Stimulated activated CD4-positive, alpha-beta T cell treated with anti-CD3 and anti-CD28 coated beads, Interleukin-1b, Interleukin-23, amount 100 ng/mL, for 48 hours (primary cell): ENCODE measurements at places on chromosomes 6 and 20.

DNA sequence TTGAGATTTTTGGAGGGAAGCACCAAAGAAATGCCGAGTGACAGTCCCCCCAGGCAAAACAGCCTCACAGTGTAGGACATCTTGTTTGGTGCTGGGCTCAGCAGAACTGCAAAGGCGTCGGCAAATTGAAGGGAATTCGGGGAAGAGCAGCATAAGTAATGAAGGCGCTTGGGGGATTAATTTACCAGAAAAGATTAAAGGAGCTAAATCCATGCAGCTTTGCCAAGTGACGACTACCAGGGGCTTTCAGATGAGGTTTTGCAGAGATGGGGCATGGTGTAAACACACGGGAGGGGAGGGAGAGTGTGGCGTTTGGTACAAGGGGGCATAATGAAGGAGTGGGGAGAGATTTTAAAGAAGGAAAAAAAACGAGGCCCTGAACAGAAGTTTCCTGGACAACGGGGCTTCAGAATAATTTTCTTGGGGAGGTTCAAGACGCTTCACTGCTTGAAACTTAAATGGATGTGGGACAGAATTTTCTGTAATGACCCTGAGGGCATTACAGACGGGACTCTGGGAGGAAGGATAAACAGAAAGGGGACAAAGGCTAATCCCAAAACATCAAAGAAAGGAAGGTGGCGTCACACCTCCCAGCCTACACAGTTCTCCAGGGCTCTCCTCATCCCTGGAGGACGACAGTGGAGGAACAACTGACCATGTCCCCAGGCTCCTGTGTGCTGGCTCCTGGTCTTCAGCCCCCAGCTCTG lies 45.4 kb upstream of the CDH22 start:
- DNase-seq: no peak

- DNase-seq: no peak
Measured at GRCh38 chr6:149060985-149061760, 256.3 kb upstream of the TAB2 start.

- DNase-seq: no peak
Measured at GRCh38 chr6:152625213-152625612, 11.9 kb downstream of the SYNE1 start.

GRCh38 chr6:12955956-12956355 lies 239.4 kb downstream of the PHACTR1 start:
- no peak for DNase-seq

DNA sequence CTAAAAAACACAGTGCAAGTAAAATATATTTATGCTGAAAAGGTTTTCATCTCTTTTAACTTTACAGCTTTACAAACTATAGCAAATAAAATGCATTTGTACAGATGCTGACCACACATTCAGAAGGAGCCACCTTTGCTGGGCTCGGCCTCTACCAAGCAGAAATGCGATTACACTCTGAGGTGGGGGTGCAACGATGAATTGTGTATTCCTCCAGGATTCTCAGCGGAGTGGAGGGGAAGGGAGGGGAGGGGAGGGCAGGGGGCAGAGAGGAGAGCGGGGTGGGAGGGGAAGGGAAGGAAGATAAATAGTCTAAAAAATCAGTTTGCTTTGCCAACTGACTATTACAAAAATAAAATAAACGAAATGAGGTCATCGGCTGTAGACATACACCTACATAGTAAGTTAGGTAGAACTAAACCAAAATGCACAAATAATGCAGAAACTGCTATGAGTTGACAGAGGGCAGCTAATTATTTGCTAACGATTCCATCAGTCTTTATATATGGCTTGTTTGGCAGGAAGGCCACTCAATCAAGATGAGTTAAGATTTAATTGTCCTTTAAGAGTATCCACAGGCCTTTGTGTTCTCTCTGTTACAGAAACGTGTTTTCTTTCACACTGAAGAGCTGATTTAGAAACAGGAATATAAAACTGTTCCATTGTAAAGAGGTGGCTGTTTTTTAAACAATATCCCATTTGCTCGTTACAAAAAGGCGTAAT lies 90.1 kb downstream of the TAF4 start:
- DNase-seq: no peak

GRCh38 chr6:127606131-127606562 lies 29.2 kb downstream of the C6orf58 start:
- no peak for DNase-seq

- DNase-seq: no peak
Measured at GRCh38 chr20:50431066-50431450, 79.1 kb upstream of the PTPN1 start.

- no peak for DNase-seq
Measured at GRCh38 chr6:1327630-1328029, 15.7 kb downstream of the FOXQ1 start.

DNA sequence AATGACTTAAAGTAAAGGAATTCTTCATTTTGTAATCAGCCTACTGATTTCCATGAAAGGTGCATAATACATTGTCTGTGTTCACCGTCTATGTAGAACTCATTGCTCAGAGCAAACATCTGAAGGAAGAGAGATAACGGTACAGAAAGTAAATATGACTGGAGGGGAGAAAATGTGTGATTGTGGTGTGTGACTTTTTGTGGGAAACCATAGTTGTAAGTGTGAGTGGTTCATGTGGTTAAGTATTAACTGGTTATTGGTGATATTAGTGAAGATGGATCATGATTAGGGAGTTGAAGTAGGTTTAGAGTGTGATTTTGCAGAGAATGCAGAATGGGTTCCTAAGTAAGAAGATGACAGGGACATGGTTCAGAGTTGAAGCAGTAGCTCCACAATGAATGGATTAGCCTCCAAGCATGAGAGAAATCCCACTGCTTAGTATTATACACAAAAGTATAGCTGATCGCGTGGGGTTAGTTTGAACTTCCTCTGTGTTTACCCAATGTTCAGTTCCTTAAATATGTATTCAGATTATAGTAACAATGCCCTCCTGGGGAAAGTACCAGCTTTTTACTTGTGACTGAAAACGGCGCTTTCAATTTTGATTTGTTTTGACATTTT lies 368.9 kb downstream of the UTRN start:
- no peak for DNase-seq

DNA sequence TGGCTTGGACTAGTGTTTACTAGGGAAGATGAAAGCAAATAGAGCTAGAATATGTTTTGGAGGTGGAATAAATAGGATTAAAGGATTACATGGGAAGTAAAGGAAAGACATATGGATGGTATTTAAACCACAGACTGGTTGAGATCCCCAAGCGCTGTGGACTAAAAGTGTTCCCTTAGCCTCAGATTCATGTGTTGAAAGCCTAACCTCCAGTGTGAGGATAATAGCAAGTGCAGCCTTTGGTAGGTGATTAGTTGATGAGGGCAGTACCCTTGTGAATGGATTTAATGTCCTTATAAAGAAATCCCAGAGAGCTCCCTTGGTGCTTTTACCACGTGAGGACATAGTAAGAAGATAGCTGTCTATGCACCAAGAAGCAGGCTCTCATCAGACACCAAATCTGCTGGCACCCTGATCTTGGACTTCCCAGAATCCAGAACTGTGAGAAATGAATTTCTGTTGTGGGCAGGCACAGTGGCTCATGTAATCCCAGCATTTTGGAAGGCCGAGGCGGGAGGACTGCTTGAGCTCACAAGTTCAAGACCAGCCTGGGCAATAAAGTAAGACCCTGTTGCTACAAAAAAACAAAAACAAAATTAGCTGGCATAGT lies 57.3 kb upstream of the MCM9 start:
- DNase-seq: no peak

DNA sequence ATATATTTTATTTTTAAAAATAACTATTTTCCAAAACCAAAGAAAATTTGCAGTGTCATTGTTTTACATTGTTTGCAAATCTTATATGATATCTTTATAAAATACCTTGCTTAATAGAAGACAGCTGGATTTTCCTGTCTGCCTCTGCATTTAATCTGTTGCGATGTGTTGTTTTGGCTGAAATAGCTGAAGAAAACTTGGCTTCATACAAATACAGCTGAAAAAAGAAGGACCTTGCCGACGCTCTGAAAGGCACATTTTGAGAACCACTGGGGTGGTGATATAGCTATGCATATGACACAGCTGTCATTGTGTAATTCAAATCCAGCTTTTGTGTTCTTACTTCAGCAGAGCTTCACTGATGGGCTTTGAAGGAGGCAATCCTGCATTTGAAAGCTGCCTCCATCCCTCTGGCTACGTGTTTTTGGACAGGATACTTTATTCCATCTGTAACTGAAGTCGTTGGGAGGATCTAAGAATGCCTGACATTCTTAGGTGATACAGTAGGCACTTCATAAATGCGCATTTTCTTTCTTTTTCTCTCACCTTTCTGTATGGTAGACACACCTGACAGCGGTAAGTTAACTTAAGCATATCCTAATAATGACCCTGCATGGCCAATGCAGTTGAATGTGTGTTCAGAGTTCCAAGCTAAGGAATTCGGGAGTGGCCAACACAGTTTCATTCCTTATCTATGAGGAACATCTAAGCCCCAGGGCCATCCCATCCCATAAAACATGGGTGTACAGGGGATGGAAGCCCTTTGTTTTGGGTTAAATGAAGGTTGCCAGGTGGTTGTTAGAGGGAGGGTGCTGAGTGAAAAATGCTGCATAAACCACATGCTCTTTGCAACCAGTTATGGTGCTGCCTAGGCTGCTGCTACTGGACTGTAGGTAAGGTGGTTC lies 213.0 kb downstream of the TFAP2A start:
- DNase-seq: no peak

DNA sequence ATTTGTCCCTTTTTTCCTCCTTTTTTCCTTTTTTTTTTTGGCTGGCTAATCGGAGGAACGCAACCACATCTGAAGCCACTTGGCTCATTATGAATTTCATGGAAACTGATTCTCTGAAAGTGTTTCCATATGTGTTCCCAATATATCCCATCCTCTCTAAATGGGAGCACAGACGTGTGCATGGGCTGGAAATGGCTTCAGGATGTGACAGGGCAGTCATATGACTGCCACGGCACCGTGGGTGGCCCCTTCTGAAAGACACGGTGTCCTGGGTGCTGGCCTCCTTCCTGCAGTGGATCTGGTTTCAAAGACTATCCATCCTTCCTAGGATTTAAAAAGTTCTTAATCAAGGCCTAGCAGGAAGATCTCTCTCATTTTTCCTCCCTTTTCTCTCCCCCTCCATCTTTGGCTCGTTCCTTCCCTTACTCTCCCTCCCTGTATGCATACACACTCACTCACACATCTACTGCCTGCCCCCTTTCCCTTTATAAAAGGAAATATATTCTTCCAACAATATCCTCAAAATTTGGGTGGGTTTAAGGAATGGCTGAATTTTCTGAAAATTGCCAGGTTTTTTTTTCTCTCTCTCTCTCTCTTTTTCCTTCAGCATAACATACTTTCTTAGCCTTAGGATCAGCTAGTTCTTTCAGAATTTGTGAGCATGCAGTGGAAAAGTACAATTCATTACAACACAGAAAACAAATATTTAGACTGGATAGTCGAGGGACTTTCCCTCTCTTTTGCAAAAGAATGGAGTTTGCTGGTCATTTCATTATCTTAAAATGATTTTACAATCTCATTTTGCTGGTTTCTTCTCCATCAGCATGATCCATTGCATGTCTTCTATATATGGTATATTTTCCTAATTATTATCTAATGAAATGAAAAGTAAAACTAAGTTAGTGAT lies 161.2 kb upstream of the SUPT3H start:
- no peak for DNase-seq

GRCh38 chr6:32517654-32518445 lies 12.2 kb downstream of the HLA-DRB5 start:
- DNase-seq: no peak

DNA sequence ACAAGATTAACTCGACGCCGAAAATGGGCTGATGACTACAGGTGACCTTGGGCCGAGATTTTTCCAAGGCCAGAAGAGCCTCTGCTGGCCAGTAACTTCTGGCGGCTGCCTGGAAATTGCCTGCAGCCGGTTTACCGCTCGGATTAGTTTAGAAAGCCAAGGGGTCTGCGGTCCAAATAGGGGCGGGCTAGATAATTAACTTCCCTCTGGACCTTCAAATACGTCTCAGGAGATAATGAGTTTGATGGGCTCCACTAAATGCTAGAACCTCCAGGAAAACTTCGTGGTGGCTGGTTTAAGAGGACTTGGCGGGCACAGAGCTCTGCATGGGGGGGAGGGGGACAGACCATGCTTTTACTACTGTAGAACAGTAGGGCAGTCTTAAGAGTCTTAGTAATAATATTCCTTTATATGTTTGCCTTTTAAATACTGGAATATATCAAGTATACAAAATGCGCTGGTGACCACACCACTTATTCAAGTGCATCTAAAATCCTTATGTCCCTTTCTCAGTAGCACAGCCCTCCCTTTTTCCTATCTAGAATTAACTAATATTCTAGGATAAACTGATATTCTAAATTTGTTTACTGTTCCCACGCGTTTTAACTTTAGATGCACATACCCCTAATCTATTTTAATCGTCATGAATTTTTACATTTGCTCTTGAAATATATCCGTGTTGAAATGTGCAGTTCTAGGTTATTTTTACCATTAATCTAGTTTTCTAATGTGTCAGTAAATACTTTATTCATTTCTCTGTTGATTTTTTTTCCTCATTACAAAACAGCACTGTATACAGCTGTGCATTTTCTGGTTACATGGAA lies 107.5 kb upstream of the PRSS16 start:
- DNase-seq: peak; percentile 35

DNA sequence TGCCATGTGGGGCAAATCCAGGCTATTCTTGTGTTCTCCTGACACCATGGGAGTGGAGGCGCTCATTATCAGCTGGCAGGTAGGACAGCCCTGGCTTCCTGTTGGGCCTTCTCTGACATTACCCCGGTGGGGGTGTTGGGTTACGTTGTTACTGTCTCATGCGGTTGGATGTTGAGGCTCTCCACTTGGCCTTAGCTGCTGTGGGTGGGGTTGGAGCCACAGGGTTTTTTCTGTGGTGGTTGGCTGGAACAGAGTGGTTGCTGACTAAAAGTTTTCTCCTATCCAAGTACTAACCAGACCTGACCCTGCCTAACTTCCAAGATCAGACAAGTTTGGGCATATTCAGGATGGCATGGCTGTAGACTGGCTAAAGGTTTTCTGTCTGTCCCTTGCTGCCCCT lies 20.2 kb downstream of the RIPK1 start:
- no peak for DNase-seq

GRCh38 chr6:29791162-29791561 lies 36.5 kb upstream of the HLA-G start:
- no peak for DNase-seq

DNA sequence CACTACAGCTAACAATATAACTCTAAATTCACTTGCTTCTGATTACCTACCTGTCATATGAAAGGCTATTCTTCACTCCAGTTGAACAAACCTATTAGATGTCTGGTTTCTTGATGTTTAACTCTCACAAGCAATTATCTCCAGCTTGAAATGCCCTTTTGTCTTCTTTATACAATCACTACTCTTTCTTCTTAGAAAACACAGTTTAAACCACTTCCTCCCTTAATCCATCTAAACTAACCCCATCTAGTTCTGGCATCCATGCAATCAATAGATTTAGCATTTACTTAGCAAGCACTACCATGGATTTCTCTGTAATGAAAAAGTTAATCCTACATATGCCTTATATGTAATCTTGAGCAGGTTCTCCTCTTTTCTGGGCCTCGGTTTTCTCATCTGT lies 127.3 kb downstream of the ATXN1 start:
- DNase-seq: no peak
